PC-9 (cell line): ENCODE measurements at places on chromosomes 6 and 20. TPM values are rescaled to one million over a fixed set of nuclear protein-coding genes. Genes with fewer than 3 reads are reported as not detected.
A peak's percentile ranks its signal among the peaks of the same experiment; 100 is the strongest.

Gene HLA-DQB2
- total RNA-seq = not detected in 2 replicates

DNA sequence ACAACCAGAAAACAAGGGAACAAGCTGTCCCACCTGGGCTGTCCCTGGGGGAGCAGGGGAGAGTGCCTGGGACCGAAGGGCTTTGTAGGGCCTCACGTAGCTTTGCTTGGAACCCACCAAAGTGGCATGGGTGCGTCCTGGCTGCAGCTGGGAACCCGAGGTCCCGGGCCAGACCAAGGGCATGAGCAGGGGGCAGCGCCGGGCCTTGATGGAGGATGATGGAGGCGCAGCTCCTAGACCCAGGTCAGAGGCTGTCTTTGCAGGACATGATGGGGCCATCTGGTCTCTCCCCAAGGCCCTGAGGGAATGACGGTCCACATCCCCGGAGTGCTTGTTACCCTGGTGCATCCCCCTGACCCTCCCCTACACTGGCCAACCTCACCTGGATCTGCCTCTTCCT, 7.6 kb upstream of the OSBPL2 start:
- H3K4me1 ChIP-seq = peaks cover 21% of the 10 kb centered on the region
- no peaks in the 10 kb centered on the region for H3K36me3 ChIP-seq
- H3K27me3 ChIP-seq = peaks cover 17% of the 10 kb centered on the region
- no peak overlapping the region for H3K27ac ChIP-seq

DNA sequence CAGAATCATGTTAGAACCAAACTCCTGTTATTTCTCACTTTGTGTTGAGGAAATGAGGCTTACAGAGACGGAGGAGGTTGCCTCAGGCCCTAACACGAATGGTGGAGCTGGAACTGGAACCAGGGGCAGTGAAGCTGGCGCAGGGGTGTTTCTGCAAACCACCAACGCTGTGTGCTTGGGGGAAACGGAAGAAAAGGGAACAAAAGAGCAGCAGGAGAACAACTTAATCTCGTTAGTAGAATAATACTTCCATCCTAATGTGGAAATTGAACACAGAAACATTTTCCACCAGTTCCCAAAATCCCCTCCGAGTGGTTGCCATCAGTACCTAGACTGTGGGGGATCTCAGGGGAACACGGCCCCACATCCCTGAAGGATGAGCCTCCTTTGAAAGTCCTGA, 103.4 kb upstream of the FRMD1 start:
- DNase-seq = no peak
- H3K27me3 ChIP-seq = peaks cover 92% of the 10 kb centered on the region
- no peaks in the 10 kb centered on the region for H3K4me1 ChIP-seq
- H3K4me3 ChIP-seq = no peak overlapping the region
- no peak overlapping the region for H3K27ac ChIP-seq
- no peaks in the 10 kb centered on the region for H3K36me3 ChIP-seq

DNA sequence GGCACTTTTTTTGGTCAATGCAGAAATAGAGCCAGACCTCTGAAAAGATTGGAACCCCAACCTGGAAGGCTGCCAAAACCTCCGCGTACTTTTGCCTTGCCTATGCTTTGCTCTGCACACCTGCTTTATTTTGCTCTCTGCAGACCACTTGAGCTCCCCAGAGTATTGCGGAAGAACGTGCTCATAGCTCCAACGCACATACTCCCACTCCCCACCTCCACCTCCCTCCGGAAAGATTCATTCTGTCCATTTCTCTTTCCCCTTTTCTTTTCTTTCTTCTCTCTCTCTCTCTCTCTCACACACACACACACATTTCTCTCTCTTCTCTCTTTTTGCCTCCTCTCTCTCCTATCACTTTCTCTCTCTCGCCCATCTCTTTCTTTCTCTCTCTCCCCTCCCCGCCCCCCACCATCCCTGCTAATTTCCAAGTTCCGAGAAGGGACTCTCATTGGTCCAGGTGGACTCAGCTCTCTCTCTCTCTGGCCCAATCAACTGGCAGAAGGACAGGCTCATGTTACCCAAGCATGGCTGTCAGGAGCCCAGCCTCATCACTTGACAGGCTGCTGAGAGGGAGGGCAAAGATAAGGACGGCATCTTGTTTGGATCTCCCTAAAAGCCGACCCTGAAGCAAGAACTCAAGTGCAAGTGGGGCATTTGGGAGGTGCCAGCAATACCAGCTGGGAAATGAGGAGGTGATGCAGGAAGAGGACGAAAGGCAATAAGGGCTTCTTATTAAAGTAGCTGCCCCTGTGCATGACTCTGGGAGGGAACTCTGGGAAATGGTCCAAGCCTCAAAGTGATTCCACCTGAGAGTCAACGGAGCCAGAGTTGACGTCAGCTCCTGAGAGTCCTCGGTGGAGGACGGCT, 246.1 kb downstream of the LY86 start:
- H3K27me3 ChIP-seq = no peaks in the 10 kb centered on the region
- DNase-seq = no peak
- H3K4me3 ChIP-seq = no peak overlapping the region

- no peak for DNase-seq
- no peaks in the 10 kb centered on the region for H3K4me1 ChIP-seq
- H3K27ac ChIP-seq = no peak overlapping the region
- H3K4me3 ChIP-seq = no peak overlapping the region
Measured at GRCh38 chr20:63290677-63291472, 2.1 kb upstream of the COL20A1 start.

DNA sequence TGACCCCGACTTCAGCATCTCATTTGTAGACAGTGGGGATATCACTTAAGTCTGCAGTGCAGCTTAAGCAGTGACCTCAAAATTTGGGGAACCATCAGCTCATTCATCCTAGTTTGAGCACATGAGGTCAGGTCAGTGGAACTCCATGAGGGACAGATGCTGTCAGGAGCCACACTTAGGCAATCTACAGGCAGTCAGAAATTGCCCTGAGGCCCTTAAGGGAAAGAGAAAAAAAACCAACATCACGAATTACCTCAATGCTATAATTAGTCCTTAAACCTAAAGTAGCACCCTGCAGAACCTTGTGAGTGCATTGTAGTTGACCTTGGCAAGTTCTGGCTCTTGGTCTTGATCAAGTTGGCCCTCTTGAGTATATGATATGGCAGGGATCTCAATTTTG, 21.1 kb downstream of the TMEM74B start:
- no peaks in the 10 kb centered on the region for H3K4me1 ChIP-seq
- H3K36me3 ChIP-seq = 0 out of 2 replicates have a peak, but pooled peaks cover 5% of the 10 kb centered on the region
- H3K4me3 ChIP-seq = no peak overlapping the region
- no peaks in the 10 kb centered on the region for H3K27me3 ChIP-seq
- no peak for DNase-seq
- no peak overlapping the region for H3K27ac ChIP-seq

- DNase-seq = no peak
- no peaks in the 10 kb centered on the region for H3K36me3 ChIP-seq
- no peaks in the 10 kb centered on the region for H3K27me3 ChIP-seq
Measured at GRCh38 chr6:32815115-32815514, 1.7 kb downstream of the HLA-DOB start.

DNA sequence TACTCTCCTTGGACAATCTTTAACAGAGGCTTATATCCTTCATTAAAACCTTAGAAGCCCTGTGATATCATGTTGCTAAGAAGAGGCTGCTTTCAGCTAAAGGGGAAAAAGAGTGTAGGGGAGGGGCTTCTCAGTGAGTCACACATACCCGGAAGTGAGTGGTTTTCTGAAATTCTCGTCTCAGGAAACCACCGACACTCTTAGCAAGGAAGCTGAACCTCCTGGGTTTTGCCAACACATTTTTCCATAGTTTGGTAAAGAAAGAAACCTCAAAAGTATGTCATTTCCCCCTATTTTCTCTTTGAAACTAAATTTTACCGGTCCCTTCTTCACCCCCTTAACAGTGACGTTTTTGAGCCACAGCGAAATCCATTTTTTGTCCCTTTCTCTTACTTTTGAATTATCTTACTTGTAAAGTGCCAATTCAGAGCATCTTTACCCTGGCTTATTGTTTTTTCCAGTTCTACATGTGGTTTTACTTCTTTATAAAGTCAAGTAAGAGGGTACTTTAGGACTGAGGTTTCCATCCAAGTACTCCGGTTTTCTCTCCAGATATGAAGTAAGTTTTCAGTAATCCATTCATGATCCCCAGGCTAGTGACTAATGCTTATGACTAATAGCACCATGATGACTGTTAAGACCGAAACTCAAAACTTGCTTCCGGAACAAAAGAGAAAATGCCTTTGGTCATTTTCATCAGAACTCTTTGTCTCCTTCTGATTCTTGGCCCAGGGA, 219.3 kb downstream of the ARHGAP18 start:
- H3K4me1 ChIP-seq = peaks cover 35% of the 10 kb centered on the region
- peak overlapping the region; percentile 33; the same call in 1 of the 2 replicates for H3K4me3 ChIP-seq
- peak; percentile 57 for DNase-seq
- peak overlapping the region; percentile 98 for H3K27ac ChIP-seq

- no peaks in the 10 kb centered on the region for H3K36me3 ChIP-seq
- no peak overlapping the region for H3K4me3 ChIP-seq
- H3K27me3 ChIP-seq = no peaks in the 10 kb centered on the region
- peaks cover 19% of the 10 kb centered on the region for H3K4me1 ChIP-seq
- no peak overlapping the region for H3K27ac ChIP-seq
Measured at GRCh38 chr20:12976720-12977309, 32.0 kb upstream of the SPTLC3 start.

DNA sequence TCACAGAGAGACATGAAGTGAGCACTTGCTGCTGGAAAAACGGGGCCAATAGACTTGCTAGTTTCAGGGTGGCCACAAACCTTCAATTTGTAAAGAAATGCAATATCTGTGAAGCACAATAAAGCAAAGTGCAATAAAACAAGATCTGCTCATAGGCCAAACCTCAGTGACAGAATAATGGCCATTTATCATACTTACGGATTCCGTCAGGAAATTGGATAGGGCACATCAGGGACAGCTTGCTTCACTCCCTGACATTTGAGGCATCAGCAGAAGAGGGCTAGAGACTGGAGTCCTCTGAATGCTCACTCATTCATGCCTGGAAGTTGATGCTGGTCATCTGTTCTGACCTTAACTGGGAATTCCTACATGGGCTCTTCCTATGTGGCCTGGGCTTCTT, 165.5 kb upstream of the OPRM1 start:
- H3K27me3 ChIP-seq = no peaks in the 10 kb centered on the region
- no peak for DNase-seq
- H3K36me3 ChIP-seq = no peaks in the 10 kb centered on the region
- H3K4me3 ChIP-seq = no peak overlapping the region
